Heart right ventricle (tissue), 16 donors: ENCODE measurements at places on chromosomes 2 and 18. TPM values are rescaled to one million over a fixed set of nuclear protein-coding genes. Genes with fewer than 3 reads are reported as not detected.

PJVK gene
- 0.68 TPM for total RNA-seq

GRCh38 chr2:149562324-149562723 lies 25.3 kb downstream of the MMADHC start:
- no peak for DNase-seq

GRCh38 chr2:69077252-69077950 lies 64.4 kb downstream of the ANTXR1 start:
- no peak for DNase-seq

DNA sequence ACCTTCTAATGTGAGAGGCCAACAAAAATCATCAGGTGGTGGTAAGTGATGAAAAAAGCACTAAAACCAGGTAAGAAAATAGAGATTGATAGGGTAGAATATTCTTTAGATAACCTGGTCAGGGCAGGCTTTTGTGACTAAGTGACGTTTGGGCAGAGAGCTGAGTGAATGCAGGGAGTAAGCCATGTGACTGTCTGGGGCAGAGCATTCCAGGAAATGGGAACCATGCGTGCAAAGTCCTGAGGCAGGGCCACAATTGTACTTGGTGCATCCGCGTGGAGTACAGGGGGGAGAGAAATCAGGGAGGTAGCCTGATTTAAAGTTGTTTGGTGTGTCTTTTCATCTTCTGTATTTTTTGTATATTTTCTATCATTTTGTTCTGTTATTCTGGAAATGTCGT lies 102.5 kb downstream of the LYPD6B start:
- DNase-seq = no peak

DNA sequence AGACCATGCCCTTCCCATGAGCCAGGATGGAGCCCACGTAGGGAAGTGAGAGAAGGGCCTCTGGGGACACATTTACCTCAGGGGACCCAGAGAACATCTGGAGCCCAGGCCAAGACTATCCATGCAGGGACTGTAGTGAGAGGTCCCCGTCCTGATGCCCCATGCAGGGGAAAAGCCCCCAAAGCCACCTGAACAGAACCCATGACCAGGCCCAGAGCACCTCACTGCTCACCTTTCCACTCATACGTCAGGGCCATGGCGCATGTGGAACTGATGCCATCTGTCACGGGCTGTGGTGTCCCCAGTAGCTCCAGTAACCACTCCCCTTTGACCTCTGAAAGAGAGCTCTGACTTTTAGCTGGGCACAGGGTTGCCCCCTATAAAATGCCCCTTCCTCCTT lies 106.5 kb upstream of the TEX51 start:
- DNase-seq = no peak

DNA sequence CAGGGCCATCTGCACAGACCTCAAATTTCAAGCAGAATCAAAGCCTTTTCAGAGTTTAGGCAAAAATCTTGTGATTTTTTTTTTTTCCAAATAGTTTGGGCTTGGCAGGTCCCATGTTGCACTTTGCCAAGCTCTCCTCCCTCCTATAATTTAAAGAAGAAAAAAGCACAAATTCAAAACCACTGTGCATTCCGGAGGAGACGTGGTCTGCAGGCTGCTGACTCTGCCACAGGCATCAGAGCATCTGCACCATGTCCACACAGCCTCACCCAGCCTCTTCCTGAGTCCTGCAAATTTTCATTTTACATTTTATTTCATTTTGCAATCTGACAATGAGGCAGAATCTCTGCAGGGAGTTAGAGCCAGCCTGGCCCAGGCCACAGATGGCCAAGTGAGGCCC lies 15.7 kb upstream of the GPC1 start:
- DNase-seq = no peak

GRCh38 chr18:54926593-54927325 lies 32.5 kb downstream of the CCDC68 start:
- DNase-seq = no peak

GRCh38 chr2:47741101-47741500 lies 41.8 kb upstream of the MSH6 start:
- no peak for DNase-seq
